Ureter (tissue), 1 donor: ENCODE measurements at places on chromosomes 5 and 9. TPM values are rescaled to one million over a fixed set of nuclear protein-coding genes. Genes with fewer than 3 reads are reported as not detected.

DNA sequence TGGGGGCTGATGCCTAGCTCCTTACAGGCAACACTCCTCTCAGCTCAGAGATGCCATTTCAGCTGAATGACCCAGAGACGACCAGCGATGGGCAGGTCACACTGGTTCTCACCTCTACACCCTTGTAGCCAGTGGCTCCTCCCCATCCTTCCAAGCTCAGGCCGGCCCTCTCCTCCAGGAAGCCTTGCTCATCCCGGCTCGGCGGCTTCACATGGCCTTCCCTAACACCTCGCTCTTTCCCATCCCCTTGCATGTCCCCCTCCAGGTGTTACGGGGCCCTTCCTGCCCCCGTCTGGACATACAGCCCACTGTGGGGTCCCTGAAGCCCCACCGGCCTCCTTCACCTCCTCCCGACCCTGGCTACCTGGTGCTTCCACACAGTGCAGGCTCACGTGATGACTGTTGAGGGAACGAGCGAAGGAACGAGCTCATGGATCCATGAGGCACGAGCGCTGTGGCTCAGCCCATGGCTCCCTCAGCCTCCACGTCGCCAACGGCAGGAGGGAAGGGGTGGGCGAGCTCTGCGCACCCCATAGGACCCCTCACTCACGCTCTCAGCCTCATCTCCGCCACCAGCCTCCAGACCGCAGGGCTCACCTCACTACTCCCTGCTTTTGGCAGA, 45.7 kb downstream of the SARDH start:
- no peak for DNase-seq

DNA sequence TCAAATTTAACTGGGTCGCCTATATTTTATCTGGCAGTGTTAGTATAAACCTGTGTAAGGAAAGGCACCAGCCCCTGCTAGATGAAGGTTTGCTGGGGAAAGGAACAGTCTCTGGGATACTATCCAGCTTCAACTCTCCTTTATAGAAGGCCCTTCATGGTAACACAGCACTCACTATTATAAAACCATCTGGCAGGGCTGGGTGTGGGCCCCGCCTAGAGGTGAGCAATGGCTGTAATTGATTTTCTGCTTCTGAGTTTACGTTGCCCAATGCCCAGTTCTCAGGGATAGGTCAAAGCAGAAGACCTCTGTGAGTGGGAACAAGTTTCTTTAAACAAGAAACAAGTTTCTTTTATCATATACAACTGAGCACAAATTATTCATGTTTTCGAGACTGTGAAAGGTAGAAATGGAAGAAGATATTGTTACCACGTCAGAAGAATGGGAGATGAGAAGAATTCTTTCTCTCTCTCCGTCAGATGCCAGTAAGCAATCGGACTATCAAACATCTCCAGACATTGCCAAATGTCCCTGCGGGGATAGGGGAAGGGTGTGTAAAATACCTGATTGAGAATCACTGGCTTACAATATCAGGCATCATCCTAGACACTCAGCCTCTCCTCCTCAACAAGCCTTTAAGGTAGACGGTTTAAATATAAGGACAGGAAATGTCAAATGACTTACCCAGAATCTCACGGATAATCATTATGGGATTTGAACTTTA, 205.9 kb downstream of the PDZD2 start:
- DNase-seq: no peak

DNA sequence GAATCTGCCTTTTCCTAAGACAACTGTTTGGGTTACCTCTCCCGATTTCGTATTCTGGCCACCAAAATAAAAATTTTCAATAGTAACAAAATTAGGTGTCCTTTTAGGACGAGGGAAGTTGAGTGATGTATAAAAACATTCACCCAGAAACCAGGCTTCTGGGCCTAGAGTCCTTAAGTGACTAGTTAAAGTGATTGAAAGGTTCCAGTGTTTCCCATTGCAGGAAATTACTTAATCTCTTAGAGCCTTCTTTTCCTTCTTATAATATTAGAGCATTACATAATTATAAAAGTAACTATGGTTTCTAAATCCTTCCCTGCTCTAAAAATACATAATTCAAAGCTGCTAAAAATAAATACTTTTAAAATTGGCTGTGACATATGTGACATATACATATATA, 7.3 kb downstream of the MCIDAS start:
- no peak for DNase-seq

- DNase-seq: no peak
Observed at GRCh38 chr9:125679597-125680189, 27.3 kb downstream of the MAPKAP1 start.

GRCh38 chr5:55230086-55230629, 3.0 kb upstream of the MCIDAS start:
- DNase-seq: no peak

DNA sequence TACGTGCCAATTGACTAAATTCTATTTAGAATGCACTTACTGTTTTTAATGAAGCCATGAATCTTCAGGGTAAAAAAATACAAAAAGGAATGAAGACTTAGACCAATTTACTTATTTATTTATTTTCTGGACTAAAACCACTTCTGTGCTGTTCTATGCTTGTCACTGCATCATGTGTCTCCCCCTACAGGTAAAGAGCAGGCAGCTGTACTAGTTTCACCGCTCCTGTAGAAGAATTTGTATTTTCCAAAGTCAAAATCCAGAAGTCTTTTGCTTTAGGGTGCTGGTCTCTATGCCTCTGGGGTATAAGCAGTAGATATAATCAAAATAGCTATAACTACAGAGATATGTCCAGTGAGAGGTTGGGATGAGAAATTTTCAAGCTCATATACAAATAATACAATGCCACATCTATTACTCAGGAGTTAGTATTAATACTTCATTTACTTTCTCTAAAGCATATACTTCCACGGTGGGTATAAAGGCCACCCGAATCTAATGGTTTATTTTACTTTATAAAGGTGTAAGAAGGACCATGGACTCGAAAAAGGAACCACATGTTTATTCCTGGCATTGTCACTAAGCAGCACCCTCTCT, 591.5 kb downstream of the RAB3C start:
- no peak for DNase-seq

DNA sequence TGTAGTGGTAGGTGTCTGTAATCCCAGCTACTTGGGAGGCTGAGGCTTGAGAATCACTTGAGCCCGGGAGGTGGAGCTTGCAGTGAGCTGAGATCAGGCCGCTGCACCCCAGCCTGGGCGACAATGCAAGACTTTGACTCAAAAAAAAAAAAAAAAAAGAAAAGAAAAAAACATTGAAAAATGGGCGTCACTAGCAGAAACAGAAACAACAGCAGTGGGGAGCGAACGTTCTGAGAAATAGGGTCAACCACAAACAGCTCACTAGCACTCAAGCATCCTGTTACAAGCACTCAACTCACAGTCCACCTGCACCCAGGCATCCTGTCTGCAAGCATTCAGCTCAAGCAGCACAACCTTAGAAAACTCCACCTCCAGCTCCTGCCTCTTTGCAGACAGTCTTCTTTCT, 17.2 kb downstream of the TRIM14 start:
- no peak for DNase-seq

DNA sequence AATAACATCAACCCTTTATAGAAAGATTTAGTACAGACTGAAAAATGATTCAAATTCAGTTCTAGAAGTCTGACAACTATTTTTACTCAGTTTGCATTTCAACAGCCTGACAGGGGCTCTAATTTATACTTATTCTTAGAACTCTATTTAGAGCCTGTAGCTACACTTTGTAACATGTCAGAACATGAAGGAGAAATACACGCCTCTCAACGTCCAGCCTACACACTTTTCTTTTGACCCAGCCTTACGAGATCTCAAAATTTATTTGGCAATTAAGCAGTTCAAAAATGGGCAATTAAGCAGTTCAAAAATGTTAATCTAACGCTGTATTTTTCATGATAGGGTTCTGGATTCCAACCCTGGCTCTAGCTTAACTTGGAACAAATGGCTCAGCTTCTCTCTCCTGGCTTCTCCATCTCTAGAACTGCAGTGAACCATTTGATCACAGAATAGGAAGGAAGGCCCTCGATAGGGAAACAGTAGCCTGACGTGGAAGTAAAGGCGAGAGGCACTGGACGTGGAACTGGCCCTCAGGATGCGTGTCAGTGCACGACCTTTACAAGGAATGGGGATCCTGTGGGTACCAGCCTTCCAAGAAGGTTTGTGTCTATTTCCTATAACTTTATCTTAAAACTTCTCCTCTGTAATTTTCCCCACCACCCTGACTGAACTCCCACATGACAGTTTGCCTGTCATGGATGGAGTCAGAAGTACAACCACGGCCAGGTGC, 66.4 kb downstream of the PRRT1B start:
- DNase-seq: no peak

Gene ACOT12
- not detected for total RNA-seq

Gene PLEKHG4B
- total RNA-seq: 9.5 TPM

Gene GPR21
- total RNA-seq: 7.8 TPM
